ENCODE measurements at places on chromosomes 4 and X.

DNA sequence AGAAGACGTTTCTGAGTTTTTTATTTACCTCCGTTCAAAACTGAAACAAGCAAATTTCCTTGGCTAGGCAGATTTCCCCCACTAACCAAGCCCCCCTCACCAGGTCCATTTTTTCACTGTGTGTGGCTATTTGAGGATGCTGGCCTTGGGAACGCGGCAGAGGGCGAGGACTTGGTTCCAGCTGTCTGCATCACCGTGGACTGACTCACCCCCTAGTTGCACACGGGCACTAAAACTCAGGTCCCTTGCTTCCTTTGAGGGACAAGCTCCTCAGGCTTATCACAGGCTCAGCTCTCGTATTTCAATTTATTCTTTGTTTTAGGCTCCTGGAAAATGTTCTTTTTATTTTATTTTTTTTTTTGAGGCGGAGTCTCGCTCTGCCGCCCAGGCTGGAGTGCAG is 8.4 kb upstream of the MTNR1A start:
- DNase-seq = no peak

DNA sequence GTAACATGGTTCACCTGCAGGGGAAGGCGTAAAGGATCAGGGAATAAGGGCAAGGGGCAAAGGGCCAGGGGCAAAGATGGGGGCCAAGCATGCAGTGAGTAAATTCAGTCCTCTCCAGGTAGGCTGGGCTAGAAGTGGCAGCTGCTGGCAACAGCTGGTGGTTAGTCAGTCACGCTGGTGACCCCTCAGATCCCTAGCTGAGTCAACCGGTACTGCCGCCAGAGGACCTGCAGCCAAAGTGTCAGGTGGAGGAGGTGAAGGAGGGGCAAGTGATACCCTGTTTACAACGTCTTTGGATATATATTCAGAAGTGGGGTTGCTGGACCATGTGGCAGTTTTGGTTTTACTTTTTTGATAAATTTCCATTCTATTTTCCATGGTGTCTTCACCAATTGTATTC is 24.6 kb upstream of the NAP1L2 start:
- no peak for DNase-seq

GRCh38 chr4:80070880-80071603 is 2.0 kb downstream of the ANTXR2 start:
- DNase-seq = no peak

GRCh38 chr4:46674326-46674725 is 234.7 kb downstream of the COX7B2 start:
- no peak for DNase-seq

- peak; percentile 58 for DNase-seq
Observed at GRCh38 chr4:113383111-113383785, 333.8 kb downstream of the ANK2 start.

GRCh38 chr4:7581477-7581876 is 146.7 kb upstream of the PSAPL1 start:
- DNase-seq = peak; percentile 71

DNA sequence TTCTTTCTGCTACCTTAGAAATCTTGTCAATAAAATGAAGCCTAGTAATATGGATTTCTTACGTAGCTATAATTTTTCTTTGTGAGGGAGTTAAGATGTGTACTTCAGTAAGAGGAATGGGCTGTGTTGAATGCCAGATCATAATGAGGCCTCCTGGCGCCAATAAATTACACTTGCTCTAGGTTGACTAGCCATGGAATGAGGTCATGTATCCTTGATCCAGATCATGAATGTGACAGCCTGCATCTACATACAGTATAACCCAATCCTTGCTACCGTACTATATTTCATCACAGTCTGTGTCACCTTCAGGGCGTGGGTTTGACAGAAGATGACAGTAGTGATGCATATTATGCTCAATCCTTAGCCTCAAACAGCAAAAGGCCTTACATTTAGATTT is 36.2 kb downstream of the NHS start:
- no peak for DNase-seq

Measured in femur (tissue), 1 donor.